ENCODE measurements at places on chromosomes 2 and 18.

DNA sequence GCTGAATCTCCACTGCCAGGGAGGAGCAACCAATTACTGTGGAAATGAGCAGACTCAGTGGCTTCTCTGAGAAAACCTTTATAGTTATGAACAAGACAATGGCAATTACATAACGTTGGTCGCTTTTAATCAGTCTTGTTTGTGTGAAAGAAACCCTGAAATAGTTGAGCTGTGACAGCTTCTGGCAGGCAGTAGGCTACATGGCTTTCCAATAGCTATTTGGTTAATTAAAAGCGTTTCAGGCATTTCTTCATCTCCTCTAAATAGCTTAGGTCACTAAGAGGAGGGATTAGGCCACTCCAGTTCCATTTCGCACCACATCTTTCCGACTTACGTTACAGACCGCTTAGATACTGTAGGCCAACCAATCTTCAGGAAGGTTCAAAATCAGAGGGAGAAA is 794.4 kb upstream of the ID2 start:
- no peak for DNase-seq

GRCh38 chr2:200408428-200409316 is 101.2 kb downstream of the KCTD18 start:
- peak; percentile 90 for DNase-seq

DNA sequence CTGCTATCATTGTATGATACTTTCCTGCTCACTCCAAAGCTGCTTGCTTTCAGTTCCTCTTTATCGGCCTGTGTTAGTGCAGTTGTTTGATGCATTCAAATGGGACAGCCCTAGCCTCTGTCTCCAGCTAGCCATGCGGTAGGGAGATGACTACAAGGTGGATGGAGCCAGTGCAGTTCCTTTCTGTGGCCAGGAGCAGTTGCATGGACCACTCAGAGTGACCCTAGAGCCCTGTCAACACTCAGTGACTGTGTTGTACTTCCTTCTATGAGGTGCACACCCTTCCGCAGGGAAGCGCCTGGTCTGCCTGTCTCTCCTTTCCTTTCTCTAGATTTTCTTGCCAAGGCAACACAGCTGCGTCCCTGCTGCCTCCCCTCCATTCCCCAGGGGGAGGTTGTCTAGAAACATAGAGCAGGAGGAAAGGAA is 33.8 kb downstream of the KCNS3 start:
- no peak for DNase-seq

DNA sequence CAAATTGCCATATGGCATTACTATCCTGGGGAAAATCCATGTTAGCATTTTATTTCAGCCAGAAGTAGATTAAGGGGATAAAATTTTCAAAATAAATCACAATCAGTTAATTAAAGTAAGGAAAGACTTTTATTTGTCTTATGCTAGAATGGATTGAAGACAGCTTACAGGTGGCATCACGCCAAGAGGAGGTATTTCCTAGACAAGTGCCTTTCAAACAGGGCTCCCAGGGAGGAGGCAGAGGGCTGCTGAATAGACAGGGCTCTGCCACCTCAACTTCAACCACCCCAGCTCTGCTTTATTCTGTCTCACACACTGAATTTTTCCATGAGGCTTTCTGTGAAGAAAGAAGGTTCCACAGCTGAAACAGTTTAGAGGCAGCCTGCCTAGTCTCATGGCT is 12.2 kb downstream of the CCDC68 start:
- no peak for DNase-seq

DNA sequence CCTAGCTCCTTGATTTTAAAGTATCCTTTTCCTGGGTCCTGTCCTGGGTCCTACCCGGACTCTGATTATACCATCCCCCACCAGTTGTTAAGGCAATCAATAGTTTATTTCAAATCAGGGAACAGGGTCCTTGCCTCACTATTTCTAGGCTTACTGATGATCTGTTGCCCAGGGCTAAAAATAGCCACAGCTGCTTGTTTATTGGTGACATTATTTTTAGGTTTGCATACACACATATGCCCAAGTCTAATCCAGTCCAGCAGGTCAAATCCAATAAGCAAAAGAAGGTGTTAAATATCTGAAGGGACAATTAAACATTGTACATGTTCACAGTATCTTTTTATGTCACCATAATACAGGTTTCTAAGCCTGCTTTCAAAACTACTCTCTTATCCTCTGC is 66.0 kb downstream of the RAB10 start:
- no peak for DNase-seq

DNA sequence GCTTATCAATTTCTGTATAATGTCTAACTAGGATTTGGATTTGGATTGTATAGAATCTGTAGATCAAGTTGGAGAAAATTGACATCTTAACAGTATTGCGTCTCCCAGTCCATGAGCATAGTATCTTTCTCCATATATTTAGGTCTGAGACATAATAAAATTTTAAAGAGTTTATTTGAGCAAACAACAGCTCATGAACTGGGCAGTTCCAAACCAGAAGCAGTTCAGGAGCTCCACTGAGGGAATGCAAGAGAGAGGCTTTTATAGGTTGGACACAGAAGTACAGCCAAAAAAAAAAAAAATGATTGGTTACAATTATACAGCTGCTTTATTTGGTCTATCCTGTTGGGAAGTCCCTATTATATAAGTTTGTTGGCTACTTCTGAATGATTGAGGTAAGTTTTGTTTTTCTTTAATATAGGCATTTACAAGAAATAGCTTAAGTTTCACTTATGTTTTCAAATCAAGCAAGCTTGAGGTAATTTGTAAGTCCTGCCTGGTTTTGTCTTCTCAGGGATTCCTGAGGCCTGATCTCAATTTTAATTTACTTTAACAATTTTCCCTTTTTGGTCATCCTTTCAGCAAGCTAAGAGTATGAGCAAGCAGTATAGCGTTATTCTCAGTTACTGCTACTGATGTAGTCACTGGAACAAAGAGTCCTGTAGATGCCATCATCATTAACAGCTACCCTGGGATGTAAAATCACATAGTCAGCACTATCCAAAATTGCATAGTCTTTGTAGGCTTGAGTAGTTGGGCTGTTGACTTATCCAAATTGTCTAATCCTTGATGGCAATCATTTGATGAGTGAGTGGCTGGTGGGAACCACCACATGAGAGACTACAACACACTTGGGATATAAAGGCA is 27.5 kb upstream of the RUFY4 start:
- DNase-seq, result no peak

GRCh38 chr2:158458617-158458920 is 1.8 kb downstream of the PKP4 start:
- peak; percentile 41 for DNase-seq

DNA sequence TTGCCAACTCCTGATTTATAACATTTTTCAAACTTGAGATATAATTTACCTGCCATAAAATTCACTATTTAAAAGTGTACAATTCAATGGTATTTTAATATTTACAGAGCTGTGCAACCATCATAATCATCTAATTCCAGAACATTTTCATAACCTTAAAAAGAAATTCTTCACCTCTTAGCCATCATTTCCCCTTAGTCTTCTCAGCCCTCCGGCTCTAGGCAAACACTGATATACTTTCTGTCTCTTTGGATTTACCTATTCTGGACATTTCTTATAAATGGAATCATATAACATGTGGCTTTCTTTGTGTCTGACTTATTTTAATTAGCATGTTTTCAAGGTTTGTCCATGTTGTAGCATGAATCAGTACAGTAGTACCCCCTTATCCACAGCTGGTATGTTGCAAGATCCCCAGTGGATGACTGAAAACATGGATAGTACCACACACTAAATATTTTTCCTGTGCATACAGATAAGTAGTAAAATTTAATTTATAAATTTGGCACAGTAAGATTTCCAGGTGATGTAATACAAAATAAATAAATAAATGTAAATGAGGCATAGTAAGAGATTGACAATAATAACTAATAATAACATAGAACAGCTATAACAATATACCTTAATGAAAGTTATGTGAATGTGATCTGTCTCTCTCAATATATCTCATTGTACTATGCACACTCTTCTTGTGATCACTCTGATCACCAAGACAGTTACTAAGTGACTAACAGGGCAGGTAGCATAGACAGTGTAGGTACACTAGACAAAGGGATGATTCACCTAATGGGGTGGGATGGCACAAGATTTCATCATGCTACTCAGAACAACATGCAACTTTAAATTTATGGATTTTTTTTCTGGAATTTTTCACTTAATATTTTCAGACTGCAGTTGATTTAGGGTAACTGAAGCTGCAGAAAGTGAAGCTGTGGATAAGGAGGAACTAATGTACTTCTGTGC is 73.1 kb downstream of the RAB3GAP1 start:
- DNase-seq, result peak; percentile 3

GRCh38 chr2:63500398-63500797 is 87.9 kb downstream of the WDPCP start:
- DNase-seq, result no peak

- DNase-seq, result no peak
Observed at GRCh38 chr18:44123743-44124142, 556.9 kb upstream of the SETBP1 start.

DNA sequence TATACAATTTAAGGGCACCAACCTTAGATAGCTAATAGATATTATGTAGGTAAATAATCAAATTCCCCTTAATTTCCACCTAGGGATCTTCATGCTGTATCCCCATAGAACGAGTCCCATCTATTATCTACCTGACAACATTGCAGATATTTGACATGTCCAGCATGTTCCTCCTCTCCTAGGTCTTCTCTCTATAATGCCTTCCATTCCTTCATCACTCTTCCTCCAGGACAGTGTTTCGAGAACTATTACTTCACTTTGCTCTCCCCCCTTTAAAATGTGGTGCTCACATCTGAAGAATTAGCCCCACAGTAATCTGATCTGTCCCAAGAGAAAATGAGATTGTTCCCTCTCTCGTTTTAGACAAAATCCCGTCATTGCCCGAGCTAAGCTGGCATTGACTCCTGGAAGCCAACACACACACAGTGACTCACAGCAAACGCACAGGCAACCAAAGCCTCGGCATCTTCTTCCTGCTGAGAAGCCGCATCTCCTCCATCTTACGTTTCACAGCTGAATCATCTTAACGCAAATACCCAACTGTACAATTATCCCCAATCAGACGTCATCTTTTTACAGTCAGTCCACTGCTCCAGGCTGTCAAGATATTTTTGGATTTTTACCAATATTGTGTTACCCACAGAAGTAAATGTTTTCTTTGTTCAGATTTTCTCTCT is 162.9 kb upstream of the AGAP1 start:
- peak; percentile 89 for DNase-seq

DNA sequence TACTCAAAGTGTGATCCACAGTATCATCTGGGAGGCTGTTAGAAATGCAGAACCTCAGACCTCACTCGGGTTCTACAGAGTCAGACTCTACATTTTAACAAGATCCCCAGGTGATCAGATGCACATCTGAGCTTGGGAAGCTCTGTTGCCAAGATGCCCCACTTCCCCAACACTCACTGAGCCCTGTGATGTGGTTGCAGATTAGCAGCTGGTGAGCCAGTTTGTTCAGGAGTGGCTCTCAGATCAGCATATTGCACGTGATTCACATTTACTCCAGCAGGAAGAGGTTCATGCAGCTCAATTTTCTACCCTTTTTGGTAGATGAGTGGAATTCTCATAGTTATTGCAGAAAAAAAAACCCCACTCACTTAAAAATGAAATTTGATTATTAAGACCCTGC is 96.4 kb downstream of the VIT start:
- no peak for DNase-seq

- DNase-seq, result peak; percentile 75
Observed at GRCh38 chr2:168118733-168119514, 128.5 kb downstream of the STK39 start.

GRCh38 chr2:32942793-32943485 is 3.8 kb upstream of the LTBP1 start:
- peak; percentile 39 for DNase-seq

DNA sequence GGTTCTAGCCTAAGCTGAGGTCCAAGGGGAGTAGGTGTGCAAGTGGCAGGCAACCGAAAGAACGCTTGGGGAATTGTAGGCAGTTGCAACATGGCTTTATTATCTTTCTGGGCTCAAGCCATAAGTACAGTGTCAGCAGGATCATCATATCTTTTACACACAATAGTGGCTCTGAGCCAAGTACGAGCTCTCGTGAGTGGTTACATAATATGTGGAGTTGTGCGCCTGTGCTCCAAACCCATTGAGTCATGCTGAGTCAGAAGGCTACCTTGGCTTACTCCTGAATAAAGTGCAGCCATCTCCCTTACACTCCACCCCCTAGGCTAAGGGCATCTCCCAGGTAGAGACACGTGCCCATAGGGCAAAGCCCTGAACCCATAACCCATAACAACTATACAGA is 233.9 kb downstream of the SATB2 start:
- DNase-seq, result no peak

DNA sequence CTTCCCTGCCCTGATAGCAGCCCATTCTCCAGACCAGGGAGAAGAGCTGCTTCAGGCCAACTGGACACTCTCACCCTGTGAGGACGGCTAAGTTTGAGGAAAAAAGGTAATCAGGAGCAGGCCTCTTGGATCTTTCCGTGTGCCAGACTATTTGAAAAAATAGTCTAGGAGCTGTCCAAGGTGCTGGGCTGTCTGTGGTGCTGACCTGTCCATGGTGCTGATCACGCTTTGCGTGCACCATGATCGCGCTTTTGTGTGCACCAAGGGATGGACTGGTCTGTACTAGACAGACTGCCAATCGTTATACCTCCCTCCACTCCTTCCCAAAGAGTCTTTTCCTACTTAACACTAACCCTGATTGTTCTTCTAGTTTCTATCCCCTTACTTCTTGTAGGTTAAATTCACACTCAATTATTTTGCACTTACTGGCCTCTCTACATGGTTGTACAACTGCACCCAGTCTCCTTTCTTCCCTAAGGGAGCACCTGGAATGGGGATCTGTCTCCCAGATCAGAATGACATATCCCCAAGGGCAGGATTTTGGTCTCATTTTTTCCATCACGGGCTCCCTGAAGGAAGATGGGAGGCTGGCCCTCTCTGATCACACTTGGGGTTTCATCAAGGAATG is 295.4 kb downstream of the CELF4 start:
- DNase-seq, result peak; percentile 60

DNA sequence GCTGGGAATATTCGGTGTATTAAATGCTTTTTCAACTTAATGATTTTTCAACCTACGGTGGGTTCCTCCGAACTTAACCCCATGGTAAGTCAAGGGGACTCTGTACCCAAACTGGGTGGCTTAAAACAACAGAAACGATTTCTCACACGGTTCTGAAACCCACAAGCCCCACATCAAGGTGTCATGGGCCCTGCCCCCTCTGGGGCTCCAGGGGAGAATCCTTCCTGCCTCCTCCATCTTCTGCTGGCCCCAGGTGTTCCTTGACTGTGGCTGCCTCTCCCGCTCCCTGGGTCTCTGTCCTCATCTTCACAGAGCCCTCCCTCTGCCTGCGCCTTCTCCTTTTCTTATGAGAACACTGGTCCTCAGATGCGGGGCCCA is 301.3 kb upstream of the SALL3 start:
- DNase-seq, result no peak

- no peak for DNase-seq
Observed at GRCh38 chr2:177633910-177634294, 241.3 kb downstream of the AGPS start.

DNA sequence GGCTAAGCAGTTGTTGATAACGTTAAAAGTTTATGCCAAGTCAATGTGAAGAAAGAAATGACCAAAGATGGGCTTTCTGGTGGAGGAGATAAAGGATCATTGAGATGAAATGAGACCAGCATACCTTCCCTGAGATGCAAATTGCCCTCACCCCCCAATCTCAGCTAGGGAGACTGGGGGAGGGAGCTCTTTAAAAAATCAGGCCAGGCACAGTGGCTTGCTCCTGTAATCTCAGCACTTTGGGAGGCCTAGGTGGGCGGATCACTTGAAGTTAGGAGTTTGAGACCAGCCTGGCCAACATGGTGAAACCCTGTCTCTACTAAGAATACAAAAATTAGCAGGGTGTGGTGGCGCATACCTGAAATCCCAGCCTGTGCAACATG is 30.9 kb upstream of the KCMF1 start:
- DNase-seq, result no peak
